ENCODE measurements at places on chromosomes 6 and 20. TPM values are rescaled to one million over a fixed set of nuclear protein-coding genes. Genes with fewer than 3 reads are reported as not detected.

Gene GGT7
- total RNA-seq, result 1.4 TPM

Gene FOXC1
- total RNA-seq, result 6.9 TPM

Gene C6orf52
- total RNA-seq, result 1.4 TPM

Gene OR2J3
- not detected for total RNA-seq

Gene CAGE1
- under 0.01 TPM for total RNA-seq

Gene CDSN
- 10.9 TPM for total RNA-seq

Gene AURKA
- total RNA-seq, result 3.8 TPM

Gene TFAP2D
- total RNA-seq, result not detected

Gene SNTA1
- 5.5 TPM for total RNA-seq
